ENCODE measurements at places on chromosomes 5 and 9.

GRCh38 chr5:17819783-17820182 lies 185.5 kb downstream of the TAF11L14 start:
- no peak for DNase-seq

- no peak for DNase-seq
These were observed 66.8 kb downstream of the PALM2AKAP2 start for GRCh38 chr9:109846776-109847175.

- no peak for DNase-seq
These were observed 3.0 kb downstream of the GDNF start for GRCh38 chr5:37836592-37837413.

DNA sequence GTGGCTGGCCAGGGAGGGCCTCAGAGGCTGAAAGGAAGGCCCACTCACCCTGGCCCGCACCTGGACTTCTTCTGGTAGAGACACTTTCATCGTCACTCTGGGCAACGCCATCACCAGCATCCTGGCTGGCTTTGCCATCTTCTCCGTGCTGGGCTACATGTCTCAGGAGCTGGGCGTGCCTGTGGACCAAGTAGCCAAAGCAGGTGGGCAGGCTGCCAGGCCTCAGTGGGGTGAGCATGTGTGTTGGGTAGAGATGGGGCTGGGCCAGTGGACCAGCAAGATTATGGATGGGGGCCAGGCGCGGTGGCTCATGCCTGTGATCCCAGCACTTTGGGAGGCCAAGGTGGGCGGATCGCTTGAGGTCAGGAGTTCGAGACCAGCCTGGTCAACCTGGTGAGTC lies 12.6 kb downstream of the SLC6A7 start:
- no peak for DNase-seq

DNA sequence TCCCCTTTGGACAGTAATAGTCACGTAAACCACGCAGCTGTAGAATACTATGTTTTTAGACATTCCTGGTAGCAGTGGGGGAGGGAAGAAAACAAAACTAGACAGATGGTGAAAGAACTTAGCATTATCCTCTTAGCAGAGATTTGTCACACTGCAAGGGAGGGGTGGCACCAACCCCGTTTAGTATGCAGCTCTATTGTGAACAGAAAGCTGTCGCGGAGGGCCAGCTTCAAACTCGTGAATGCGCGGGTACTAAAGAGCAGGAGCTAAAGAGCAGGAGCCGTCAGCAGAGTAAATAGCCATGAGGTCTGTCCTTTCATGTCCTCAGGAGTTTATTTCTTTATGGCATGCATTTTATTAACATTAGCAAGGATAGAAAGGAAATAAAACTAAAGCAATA lies 141.9 kb upstream of the SLC12A2 start:
- no peak for DNase-seq

GRCh38 chr5:114266374-114266773 lies 95.5 kb upstream of the KCNN2 start:
- no peak for DNase-seq

GRCh38 chr9:86034863-86035734 lies 64.3 kb downstream of the GOLM1 start:
- DNase-seq, result no peak

DNA sequence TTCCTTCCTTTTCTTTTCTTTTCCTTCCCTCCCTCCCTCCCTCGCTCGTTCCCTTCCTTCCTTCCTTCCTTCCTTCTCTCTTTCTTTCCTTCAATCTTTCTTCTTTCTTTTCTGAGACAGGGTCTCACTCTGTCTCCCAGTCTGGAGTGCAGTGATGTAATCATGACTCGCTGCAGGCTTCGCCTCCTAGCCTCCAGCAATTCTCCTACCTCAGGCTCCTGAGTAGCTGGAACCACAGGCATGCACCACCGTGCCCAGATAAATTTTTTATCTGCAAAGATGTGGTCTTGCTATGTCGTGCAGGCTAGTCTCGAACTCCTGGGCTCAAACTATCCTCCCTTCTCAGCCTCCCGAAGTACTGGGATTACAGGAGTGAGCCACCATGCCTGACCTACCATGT lies 81.4 kb downstream of the SPATA31C2 start:
- no peak for DNase-seq

GRCh38 chr9:95607507-95607906 lies 90.7 kb upstream of the PTCH1 start:
- no peak for DNase-seq

GRCh38 chr5:55350754-55351153 lies 43.0 kb downstream of the MTREX start:
- DNase-seq, result no peak

GRCh38 chr5:179313849-179314521 lies 31.3 kb downstream of the ADAMTS2 start:
- DNase-seq, result no peak

GRCh38 chr9:95083086-95083768 lies 234.3 kb downstream of the FANCC start:
- no peak for DNase-seq

DNA sequence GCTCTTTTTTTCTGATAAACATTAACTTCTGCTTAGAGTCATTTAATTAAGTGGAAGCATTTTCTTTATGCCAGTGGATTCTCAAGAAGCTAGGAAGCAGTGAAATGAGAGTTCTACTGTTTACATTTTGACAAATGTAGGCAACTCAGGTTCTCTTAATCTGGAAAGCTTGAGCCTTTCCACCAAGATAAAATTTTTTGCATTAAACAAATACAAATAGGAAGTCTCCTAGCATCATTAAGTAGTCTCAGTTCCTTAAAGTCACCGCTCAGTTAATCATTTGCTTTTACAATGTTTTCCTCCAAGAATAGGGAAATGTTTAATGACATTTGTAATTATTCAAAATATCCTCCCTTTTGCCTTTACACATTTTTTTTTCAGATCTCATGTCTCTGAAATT lies 290.4 kb upstream of the PDE4D start:
- DNase-seq, result no peak

- no peak for DNase-seq
These were observed 26.4 kb downstream of the DAPK1 start for GRCh38 chr9:87524061-87524460.

GRCh38 chr9:137972355-137972987 lies 94.9 kb downstream of the CACNA1B start:
- DNase-seq, result no peak

GRCh38 chr5:174736331-174736721 lies 11.9 kb downstream of the MSX2 start:
- DNase-seq, result no peak

GRCh38 chr9:215631-216155 lies 1.0 kb downstream of the DOCK8 start:
- DNase-seq, result no peak

GRCh38 chr9:93902051-93902779 lies 52.9 kb downstream of the BARX1 start:
- no peak for DNase-seq

- no peak for DNase-seq
These were observed 224.7 kb downstream of the NFIB start for GRCh38 chr9:14089051-14089803.

GRCh38 chr5:151020304-151021110 lies at the start of gene GPX3:
Gene GPX3, plus strand, starts transcription at chr5:151020591. Its CDS starts 64 bp downstream, at chr5:151020655.
- no peak for DNase-seq

GRCh38 chr5:149212198-149212951 lies 59.3 kb upstream of the AFAP1L1 start:
- peak; percentile 55 for DNase-seq

DNA sequence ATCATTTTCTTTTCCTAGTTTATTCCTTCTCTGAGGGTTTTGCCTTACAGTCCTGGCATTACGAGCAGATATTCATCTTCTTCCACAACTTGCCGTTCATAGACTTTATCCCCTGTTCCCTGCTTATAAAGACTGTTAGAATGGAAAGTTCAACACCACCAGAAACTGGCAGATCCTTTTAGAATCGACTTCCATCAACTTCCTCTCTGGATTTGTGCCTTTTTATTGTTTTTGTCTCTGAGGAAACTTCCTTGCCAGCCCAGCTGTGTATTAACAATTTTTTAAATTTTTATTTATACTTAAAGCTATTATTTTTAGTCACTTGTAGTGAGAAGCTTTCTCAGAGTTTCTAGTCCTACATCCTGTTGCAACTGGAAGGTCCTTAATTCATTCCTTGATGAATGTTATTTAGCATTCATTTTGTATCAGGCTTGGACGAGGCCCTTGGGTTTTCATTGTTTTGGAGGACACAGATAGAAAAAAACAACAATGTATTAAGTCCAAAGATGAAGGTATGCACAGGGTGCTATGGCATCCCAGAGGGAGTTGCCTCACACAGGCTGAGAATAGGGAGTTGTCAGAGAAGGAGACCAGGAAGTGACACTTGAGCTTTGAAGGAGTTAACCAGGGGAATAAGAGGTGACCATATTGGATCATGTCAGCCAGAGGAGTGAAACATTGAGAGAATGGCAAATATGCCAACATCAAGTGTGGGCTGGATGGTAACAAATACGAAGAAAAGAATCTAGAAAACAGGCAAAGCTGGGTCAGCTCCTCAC lies 81.3 kb downstream of the ADAMTSL1 start:
- DNase-seq, result no peak

- DNase-seq, result no peak
These were observed 62.0 kb downstream of the SUSD1 start for GRCh38 chr9:112112941-112113681.

GRCh38 chr9:5879419-5880181 lies 11.1 kb upstream of the MLANA start:
- DNase-seq, result no peak

DNA sequence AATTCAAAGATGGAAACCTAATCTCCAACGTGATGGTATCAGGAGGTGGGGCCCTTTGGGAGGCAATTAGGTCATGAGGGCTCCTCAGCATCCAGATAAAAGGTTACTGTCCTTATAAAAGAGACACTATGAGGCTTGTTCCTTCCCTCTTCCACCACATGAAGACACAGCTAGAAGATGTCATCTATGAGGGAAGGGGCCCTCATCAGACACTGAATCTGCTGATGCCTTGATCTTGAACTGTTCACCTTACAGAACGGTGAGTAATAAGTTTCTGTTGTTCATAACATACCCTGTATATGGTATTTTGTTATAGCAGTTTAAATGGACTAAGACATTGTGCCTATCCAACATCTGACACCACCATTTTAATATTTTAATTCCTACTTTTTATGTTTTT lies 19.7 kb upstream of the CCNH start:
- no peak for DNase-seq

- no peak for DNase-seq
These were observed 28.9 kb downstream of the DCP2 start for GRCh38 chr5:113005454-113005853.

- no peak for DNase-seq
These were observed 4.0 kb downstream of the TRAF1 start for GRCh38 chr9:120922404-120923195.
